PC-3 (cell line): ENCODE measurements at places on chromosomes 6 and 20. TPM values are rescaled to one million over a fixed set of nuclear protein-coding genes. Genes with fewer than 3 reads are reported as not detected.

DNA sequence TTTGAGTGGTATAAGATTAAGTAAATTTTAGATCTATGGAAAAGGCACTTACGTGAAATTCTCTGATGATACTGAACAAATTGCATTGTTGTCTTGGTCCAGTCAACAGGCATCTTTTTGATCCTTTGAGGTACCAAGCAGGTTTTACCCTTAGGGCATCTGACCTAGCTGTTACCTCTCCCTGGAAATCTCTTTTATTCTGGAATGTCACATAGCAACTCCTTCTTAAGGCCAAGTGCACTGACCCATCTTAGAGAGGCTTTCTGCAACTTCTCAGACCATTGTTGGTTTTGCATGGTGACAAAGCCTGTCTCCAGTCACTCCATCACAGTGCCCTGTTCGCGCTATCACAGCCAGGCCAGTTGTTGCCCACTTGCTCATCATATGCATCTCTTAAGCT, 42.0 kb downstream of the TPD52L1 start:
- no peak for DNase-seq

DNA sequence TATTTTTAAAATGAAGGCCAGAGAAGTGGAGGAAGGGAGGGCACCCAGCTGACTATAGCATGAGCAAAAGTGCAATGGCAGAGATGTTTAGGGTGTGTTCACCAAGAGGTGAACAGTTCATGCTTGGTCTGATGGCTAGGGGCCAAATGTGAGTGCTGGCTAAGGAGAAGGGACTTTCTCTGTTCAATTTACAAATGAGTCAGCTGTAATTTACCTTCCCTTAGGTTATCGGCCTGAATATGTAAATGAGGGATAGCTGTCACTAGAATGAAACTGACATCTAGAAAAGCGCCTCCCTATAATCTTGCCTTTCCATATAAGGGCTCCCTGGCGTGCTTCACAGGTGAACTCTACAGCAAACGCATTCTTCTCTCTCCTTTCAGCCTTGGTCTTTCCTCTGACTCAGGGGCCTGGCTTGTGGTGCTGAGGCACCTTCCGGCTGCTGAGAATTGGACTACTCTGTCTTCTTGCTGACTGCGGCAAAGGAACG, 114.7 kb upstream of the BACH2 start:
- peak; percentile 93 for DNase-seq

- peak; percentile 42 for DNase-seq
Measured at GRCh38 chr6:116530436-116530835, 15.0 kb downstream of the TRAPPC3L start.

Gene ATP5F1E
- 47.1 and 58.5 TPM in 2 replicates for total RNA-seq
